ENCODE measurements at places on chromosomes 2 and 18. TPM values are rescaled to one million over a fixed set of nuclear protein-coding genes. Genes with fewer than 3 reads are reported as not detected.
A peak's percentile ranks its signal among the peaks of the same experiment; 100 is the strongest.

- DNase-seq, result no peak
Observed at GRCh38 chr18:64416990-64417389, 268.1 kb upstream of the LINC00305 start.

DNA sequence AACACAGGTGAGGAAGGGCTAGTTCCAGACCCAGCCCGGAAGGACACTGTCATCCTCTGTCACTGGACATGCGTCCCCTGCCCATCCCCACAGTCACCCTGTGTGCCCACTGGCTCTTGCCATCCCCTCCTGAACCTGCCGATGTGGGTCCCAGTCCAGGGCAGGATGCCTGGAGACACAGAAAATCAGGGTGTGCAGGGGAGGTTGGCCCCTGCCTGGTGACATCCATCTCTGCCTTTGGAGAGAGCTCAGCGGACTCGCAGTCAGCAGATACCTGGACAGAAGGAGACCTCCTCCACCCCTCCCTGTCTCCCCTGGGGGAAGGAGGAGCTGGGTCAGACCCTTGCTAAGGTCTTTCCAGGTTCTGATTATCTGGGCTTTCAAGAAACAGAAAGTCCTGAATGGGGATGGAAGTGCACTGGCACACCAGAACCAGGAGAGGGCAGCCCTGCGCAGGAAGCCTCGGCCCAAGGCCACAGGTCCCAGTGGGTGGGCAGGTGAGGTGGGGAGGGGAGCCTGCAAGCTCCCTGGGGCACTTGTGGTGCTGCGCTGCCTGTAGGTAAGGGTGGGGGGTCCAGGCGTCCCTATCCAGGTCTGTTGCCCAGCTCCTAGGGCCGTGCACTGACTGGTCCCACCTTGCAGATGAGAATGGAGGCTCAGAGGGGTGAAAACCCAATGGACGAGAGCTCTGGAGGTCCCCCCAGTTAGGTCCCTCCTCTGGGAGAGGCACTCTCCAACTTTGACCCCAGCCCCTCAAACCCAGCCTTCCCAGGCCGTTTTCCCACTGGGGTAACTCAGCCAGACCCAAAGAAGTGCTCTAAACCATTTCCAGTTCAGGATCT is 9.7 kb upstream of the OTOS start:
- no peak for DNase-seq

DNA sequence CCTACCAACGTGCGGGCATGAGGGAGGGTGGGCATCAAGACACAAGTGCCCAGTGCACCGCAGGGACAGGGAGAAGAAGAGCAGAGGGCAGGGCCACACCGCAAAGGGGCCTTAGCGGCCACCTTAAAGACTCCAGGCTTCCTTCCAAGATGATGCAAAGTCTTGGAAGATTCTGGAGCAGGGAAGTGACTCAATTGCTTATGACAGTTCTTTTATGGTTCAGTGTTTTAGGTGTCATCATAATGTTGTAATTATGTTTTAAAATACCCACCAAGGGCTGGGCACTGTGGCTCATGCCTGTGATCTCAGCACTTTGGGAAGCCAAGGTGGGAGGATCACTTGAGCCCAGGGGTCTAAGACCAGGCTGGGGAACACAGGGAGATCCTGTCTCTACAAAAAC is 44.5 kb upstream of the SEMA4C start:
- no peak for DNase-seq

GRCh38 chr18:55509631-55510324 is 78.2 kb downstream of the TCF4 start:
- DNase-seq, result no peak

DNA sequence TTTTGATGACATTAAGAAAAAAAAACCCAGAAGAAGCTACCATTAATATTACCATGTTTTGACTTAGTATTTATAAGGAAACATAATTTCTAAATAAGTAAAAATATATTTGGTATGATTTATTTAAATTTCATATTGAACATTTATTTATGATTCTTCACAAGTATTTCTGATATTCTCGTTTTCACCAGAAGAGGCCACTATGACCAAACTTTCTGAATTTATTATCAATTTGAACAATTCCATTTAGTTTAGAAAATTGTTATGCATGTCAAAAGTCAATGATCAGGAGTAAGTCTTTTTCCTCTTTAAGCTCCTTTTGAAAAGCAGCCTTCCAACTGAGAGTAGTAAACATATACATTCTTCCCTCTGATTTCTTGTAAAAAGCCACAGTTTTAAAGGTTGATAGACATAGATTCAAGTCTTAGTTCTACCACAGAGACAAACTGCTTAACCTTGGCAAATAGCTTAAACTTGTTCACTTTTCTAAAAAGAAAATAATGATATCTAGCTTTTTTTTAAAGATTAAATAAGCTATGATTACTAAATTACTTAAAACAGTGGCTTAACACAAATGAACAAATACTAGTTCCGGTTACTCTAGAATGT is 329.9 kb downstream of the TRIB2 start:
- no peak for DNase-seq

DNA sequence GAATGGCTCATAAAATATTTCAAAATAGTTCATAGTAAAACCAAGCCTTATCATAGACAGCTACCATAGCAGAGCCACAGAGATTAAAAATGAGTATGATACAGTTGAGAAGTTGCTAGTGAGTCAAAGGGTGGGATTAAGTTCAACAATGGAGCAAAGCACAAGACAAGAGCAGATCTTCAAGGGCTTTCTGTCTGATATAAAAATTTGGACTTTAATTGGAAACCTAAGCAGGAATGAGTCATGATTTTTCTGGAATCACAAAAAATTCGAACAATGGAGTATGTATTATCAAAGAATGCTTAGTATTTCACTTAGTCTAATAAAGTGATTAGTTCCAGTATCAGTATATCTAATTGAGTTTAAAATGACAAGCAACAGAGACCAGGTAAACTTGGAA is 487.3 kb upstream of the NETO1 start:
- DNase-seq, result no peak

- DNase-seq, result no peak
Observed at GRCh38 chr2:232584238-232584637, 33.7 kb downstream of the EIF4E2 start.

GRCh38 chr2:16716024-16716423 is 50.4 kb upstream of the CYRIA start:
- DNase-seq, result no peak

GRCh38 chr2:62424899-62425298 is 81.1 kb downstream of the TMEM17 start:
- DNase-seq, result no peak

DNA sequence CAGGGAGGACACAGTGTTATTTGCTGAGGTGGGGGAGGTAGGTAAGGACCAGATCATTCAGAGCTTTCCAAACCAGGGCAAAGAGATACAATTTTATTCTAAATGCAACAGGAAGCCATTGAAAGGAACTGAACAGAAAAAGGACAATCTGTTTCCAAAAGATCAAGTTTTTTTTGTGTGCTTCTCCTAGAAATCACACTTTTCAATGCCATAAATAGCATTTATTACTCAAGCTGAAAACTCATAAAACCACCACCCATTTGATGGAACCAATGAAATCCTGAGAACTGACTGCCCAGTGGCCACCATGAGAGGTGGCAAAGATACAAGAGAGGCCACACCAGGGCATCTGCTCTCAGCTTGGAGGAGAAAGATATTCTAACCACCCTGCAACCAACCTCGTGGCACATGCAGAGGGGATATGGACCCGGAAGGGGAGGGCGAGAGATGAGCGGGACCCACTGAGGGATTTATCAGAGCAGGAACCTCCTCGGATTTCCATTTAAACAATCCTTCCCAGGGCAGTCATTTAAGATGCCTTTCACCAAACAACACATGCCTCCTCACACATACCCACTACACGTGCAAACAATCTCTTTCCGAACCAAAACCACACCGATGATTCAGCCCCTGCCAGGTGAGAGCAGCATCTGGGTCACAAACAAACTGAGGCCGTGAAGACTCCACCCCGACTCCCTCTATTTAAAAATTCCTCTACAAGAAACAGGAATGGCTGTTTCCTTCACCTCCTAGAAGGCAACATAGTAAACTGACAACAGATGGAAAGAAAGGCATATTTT is 8.8 kb downstream of the CYB5A start:
- no peak for DNase-seq

GRCh38 chr2:10415048-10415447 is 33.1 kb downstream of the ODC1 start:
- DNase-seq, result no peak

DNA sequence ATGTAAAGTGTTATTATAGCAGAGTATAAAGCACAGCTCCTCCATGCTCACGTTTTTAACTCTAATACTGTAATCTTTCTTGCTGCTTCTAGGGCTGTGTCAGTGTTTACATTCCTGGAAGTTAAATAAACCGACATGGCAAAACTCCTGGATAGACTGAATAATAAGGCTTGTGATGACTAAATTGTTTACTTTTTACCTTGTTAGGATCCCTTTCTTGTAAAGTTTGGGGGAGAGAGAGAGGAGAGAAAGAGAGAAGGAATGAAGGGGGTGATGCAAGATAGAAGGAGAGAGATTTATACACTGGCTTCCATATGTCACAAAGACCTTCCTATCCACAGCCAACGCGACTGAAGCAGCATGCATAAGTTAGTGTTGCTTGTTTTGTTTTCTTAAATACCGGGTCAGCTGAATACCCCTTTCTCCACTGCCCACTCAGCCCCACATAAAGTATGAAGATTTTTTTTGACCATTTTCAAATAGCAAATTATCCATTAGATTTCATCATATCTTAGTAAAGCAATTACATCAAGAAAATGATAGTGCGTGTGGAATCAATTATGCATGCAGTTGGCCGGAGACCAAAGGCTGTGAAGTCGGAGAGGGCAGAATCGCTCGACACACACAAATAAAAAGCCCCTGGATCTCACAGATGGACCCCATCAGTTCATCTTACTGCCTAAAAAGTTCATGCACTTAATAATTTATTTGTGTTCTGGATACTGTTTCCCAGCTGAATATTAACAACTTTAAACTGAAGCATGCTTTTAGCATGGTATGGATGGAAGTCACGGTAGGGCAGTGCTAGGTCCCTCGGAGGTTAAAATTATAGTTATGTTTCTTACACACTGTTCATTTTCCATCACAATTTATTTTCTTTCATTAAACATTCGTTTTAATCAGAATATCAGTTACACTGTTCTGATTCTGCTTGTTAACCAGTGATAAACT is 20.1 kb downstream of the BCL11A start:
- no peak for DNase-seq

DNA sequence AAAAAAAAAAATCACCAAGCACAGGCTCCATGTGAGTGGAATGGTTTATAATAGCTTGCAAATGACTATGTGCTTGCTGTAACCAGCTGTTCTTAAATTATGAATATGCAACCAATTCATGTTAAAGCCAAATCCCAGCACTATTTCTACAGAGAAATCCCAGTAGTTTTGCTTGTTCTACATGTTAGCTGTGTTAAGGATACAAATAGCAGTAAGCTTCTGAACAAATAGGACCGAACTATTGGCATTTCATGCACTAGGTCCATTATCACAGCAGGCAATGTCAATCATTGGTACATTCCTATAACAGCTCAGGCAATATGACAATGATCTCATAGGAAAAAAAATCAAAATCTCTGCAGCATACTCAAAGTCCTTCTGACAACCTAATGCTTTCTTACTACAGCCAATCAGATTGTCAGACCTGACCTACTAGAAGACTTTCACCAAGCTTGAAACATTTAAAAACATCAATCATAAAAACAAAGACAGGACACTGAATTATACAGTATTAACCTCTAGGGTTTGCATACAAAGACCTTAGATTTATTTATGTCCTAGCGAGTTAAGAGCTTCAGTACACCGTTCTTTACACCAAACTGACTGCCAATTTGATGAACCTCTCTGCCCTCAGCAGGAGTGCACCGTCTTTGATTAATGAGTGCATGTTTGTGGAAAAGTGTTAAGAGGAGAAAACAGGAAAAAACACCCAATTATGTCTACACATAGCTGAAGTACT is 6.4 kb downstream of the BAZ2B start:
- no peak for DNase-seq

- no peak for DNase-seq
Observed at GRCh38 chr2:12928775-12929401, 212.2 kb downstream of the TRIB2 start.

DNA sequence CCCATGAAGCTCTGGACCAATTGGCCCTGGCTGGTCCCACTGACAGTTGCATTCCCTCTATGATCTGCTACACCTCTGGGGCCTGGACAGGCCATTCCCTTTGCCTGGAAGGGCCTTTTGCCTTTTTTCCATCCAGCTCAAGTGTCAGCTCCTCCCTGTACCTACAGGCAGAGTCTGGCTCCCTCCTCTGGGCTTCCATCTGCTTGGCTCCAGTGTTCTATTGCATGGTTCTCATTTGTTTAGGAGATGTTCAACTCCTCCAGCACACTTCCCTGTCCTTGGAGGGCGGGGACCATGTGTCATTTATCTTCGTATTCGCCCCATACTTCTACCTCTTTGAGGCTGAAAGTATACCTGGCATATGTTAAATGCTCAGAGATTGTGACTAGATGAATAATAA is 61.1 kb downstream of the PRKCE start:
- DNase-seq, result peak; percentile 44

- no peak for DNase-seq
Observed at GRCh38 chr2:88885275-88885674, 193.8 kb downstream of the RPIA start.

DNA sequence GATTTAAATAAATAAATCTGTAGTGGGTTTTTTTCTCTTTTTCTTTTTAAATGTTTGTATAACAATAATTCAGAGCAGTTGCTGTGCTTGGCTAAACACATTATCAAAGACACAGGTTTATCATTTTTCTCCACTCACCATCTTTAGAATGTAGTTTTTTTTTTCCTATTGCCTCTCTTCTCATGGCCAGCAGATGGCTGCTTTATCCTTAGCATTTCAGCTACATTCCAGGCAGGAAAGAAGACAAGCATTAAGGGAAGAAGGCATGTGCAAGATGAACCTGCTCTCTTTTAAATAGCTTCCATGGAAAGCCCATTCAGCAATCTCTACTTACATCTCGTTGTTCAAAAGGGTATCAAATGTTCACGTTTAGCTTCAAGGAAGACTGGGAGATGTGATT is 42.6 kb downstream of the ARHGAP15 start:
- no peak for DNase-seq

DNA sequence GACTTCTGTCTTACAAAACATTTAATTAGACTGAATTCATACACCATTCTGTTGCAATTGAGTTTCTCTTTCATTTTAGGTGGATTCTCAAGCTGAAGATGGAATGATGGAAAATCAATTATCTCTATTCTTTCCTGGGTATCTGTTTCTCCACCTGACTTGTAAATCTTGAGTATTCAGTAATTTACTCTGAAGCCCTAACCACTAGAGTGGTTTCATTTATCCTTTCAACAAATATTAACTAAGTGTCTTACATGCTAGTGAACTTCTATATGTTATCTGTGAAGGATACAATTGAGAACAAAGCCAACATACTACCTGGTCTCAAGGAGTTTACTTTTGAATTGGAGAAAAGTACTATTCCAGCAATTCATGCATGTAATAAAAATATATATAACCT is 94.1 kb upstream of the ZNF804A start:
- no peak for DNase-seq

GRCh38 chr2:57333221-57333620 is 713.4 kb upstream of the VRK2 start:
- no peak for DNase-seq

Gene IL1F10
- not detected for total RNA-seq

Gene IL36G
- not detected for total RNA-seq

Gene ABCG8
- not detected for total RNA-seq

Gene EMILIN1
- total RNA-seq, result 21.0 TPM

Gene MAB21L4
- total RNA-seq, result not detected

Gene GCKR
- not detected for total RNA-seq

Gene POTEJ
- total RNA-seq, result not detected

Gene NPC1
- total RNA-seq, result 16.0 TPM

Gene DSG1
- 0.89 TPM for total RNA-seq
